ENCODE measurements at places on chromosomes 2 and 18.
A peak's percentile ranks its signal among the peaks of the same experiment; 100 is the strongest.

DNA sequence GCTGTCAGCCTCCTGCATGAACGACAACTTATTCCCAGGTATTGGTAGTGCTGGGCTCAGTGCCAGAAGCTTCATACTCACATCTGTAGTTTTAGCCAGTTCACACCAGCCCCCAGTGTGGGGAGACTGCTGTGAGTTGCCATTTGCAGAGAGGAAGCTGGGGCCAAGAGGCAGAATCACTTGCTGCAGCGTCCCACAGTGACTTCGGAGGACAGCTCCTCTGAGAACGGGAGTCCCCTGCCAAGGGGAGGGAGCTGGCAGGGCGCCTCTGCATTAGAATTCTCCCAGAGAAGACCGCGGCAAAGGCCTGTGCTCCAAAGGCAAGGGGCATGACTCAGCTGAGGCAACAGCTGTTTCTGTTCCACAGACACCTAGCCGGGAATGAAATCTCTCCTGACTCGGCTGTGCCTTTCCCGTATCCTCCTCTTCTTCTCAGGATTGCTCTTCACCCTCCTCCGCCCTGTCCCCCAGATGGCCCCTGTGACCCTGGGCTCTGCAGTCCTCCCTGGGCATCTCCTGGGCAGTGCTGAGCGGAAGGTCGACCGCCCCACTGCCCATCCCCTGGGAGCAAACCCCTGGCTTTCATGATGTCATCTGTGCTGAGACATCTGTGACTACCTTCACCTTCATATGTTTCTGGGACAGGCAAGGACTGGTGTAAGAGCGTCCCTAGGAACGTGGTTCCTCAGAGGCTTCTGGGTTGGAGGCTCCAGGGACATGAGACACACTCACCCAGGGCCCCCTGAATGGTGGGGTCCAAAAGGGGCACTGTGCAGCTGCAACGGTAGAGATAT, 18.0 kb downstream of the MAL start:
- DNase-seq, result peak; percentile 58

- DNase-seq, result no peak
Observed at GRCh38 chr2:48738806-48739205, 16.7 kb downstream of the LHCGR start.

DNA sequence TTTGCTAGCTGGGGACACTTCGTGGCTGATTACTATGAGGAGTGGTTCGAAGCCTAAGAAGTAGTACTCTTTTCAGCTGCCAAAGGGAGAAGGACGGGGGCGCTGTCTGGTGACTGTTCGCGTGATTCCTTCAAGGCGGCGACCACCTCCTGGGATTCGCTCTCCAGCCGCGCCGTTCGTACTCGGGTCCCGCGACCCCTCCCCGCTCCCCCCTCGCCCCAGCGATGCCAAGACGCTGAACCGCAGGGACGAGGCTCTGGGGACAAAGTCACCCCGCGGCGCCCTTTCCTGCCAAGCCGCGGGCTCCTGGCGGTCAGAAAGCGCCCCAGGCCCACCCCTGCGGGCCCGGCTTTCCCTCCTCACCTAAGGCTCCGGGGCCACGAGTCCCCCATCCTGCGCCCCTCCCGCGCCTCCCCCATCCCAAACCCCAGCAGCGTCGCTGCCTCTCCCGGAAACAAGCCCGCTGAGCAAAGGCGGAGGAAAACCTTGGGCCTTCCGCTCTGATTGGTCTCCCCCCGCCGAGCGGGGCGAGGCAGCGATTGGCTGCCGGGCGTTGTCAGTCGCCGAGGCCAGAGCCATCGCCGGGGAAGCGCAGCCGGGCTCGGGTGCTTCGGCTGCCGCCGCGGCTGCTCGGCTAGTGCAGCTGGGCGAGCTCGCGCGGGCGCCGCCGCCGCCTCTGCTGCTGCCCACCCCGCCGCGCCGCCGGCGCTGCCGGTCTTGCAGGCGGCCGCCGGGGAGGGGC, 404.3 kb downstream of the XIRP2 start:
- DNase-seq, result peak; percentile 73

DNA sequence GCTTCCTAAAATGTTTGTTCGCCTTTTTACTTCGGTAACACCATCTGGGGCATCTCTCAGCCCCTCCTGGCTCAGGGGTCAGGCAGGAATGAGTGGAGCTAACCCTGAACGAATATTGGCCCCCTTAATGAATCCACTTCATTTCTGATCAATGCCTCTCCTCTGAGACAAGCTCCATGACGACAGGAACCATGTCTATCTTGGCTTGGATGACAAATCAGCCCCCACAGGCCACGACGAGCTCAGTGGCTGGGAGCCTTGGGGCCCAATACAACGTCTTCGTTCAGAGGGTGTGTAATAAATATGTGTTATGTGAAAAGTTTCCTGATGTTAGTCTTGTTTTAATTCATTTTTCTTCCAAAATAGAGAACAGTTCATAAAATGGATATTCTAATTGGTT, 133.0 kb downstream of the COL6A3 start:
- no peak for DNase-seq

DNA sequence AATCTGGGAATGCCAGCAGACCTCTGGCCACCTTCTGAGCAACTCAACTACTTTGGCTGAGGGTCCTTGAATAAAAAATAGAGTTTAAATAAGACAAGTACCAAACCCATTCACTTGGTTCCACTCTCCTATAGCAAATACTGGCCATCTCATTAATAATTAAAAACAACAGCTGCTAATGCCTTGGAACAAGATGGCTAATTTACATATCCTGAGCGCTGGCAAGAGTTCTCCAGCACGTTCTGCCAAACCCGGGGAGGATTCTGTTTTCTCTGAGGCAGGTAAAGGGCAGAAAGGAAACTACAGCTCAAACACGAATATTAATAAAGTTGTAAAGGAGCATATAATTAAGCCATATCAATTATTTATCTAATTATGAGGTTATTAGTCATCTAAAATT, 1123.7 kb downstream of the TDRD15 start:
- no peak for DNase-seq

DNA sequence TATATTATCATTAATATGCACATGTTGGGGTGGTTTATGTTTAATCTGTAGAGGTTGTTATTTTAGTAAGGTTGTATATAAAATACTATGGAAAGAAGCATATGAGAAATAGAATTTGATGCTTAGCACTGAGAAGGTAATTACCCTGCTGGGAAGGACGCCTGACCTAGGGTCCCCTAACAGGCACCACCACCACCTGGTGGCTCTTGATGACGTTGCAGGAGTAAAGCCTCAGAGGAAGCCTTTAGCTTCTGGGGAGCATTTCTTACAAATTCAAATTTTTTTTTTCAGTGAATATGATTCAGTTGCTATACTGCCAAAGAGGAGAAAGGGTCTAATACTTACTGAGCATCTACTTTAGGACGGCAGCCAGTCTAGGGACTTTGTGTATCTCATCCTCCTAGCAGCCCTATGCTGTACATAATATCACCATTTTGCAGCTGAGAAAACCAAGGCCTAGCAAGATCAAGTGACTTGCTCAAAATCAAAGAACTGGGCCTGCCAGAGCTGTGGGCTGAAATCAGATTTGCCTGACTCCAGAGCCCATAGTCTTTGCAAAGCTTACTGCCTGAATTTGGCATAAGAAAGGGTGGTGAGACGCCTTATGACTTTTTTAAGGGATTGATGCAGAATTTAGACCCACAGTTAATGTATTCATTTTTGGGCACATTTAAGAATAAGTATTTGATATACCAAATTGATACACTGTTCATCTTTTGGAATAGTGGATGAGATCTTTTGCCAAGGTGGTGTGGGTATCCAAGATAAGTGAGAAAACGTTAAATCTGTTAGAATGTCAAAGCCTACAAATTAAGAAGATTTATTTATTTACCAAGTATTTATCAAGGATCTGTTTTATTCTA, 78.8 kb upstream of the GAREM1 start:
- DNase-seq, result peak; percentile 65

GRCh38 chr2:45699032-45699658, 47.7 kb downstream of the PRKCE start:
- DNase-seq, result peak; percentile 39

GRCh38 chr2:96409081-96409819, 73.7 kb downstream of the NCAPH start:
- no peak for DNase-seq

DNA sequence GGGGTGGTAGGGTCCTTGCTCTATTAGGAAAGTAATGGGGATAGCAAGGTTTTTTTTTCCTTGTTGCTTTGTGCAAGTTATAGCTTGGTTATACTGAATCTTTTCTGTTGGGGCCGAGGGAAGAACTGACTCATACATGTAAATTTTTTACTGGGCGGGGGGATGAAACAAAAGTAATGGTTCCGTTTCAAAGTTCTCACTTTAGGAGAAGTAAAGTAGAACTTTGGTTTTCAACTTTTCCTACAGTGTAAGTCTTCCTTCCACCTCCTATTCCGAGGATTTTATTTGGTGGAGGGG, 1.1 kb downstream of the AFTPH start:
- DNase-seq, result peak; percentile 34

GRCh38 chr2:234770715-234771141, 181.1 kb upstream of the SH3BP4 start:
- DNase-seq, result no peak
